ENCODE measurements at places on chromosomes 11 and 22.

GRCh38 chr11:103940551-103940950 lies 95.9 kb upstream of the DDI1 start:
- H3K36me3 ChIP-seq = no peaks in the 10 kb centered on the region
- H3K27ac ChIP-seq = no peak overlapping the region
- no peak for DNase-seq
- no peak overlapping the region for H3K4me3 ChIP-seq

DNA sequence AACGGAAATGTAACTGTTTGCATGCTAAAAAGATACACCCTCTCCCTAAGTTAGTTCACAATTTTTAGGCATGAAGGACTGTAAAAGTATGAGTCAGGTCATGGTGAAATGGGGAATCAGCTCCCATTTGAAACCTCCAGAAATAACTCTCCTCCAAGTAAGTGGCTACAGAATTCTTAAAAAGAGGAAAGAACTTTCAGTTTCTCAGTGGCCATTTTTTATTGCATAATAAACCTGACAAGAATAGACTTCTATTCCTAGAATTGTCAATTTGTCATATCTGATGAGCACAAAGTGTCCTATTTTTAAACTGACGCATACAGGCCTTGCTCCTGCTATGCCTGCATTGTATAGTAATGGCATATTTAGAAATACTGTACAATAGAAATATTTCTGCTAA lies 612.2 kb downstream of the CNTN5 start:
- H3K27ac ChIP-seq = no peak overlapping the region
- H3K27me3 ChIP-seq = no peaks in the 10 kb centered on the region

GRCh38 chr11:106397787-106398501 lies 320.5 kb downstream of the AASDHPPT start:
- no peaks in the 10 kb centered on the region for H3K36me3 ChIP-seq
- DNase-seq = no peak
- no peaks in the 10 kb centered on the region for H3K27me3 ChIP-seq

GRCh38 chr11:35305670-35306382 lies 113.5 kb downstream of the SLC1A2 start:
- no peak overlapping the region for H3K4me3 ChIP-seq
- H3K27me3 ChIP-seq = no peaks in the 10 kb centered on the region
- peaks cover 16% of the 10 kb centered on the region for H3K4me1 ChIP-seq
- no peak overlapping the region for H3K27ac ChIP-seq
- no peak for DNase-seq

DNA sequence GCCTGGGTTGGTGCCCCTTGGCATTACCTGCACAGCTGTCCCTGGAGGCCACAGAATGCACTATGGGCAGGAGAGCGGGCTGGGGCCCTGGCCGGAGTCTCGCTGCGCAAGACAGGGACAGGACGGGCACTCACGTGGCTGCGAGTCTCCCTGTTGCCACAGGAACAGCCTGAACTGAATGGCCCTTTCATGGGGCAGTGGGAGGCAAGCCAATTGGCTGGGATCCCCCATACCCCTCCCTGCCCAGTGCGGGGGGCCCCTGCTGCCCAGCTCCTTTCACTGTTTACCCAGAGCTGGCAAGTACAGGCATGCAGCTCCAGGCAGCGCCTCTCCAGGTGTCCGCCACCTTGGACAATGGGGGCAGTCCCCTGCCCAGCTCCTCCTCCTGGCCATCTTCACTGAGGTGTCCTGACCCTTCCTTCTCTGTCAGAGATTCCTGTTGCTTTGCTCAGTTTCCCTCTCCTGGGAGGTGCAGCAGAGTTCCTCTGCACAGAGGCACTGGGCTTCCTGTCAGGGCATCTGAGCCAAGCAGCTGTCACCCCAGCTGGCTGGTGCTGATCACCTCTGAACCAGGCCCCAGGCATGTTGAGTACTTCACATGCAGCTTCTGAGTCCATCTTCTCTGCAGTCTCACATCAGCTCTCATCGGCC lies 5.2 kb downstream of the USP2 start:
- no peaks in the 10 kb centered on the region for H3K36me3 ChIP-seq
- H3K4me1 ChIP-seq = peaks cover 76% of the 10 kb centered on the region
- peak overlapping the region; percentile 93 for H3K27ac ChIP-seq
- H3K27me3 ChIP-seq = no peaks in the 10 kb centered on the region
- peak overlapping the region; percentile 16 for H3K4me3 ChIP-seq

- H3K4me3 ChIP-seq = no peak overlapping the region
- no peaks in the 10 kb centered on the region for H3K4me1 ChIP-seq
- H3K27ac ChIP-seq = no peak overlapping the region
- no peaks in the 10 kb centered on the region for H3K36me3 ChIP-seq
- DNase-seq = no peak
These were observed 48.0 kb downstream of the ME3 start for GRCh38 chr11:86624366-86624765.

GRCh38 chr11:122656073-122656630 lies 630 bp downstream of the UBASH3B start:
- peak; percentile 23 for DNase-seq
- H3K4me3 ChIP-seq = peak overlapping the region; percentile 80
- no peaks in the 10 kb centered on the region for H3K36me3 ChIP-seq

- no peaks in the 10 kb centered on the region for H3K27me3 ChIP-seq
- DNase-seq = no peak
- peak overlapping the region; percentile 15 for H3K4me3 ChIP-seq
- H3K4me1 ChIP-seq = peaks cover 29% of the 10 kb centered on the region
These were observed 2.9 kb downstream of the PLAAT3 start for GRCh38 chr11:63611395-63611747.

DNA sequence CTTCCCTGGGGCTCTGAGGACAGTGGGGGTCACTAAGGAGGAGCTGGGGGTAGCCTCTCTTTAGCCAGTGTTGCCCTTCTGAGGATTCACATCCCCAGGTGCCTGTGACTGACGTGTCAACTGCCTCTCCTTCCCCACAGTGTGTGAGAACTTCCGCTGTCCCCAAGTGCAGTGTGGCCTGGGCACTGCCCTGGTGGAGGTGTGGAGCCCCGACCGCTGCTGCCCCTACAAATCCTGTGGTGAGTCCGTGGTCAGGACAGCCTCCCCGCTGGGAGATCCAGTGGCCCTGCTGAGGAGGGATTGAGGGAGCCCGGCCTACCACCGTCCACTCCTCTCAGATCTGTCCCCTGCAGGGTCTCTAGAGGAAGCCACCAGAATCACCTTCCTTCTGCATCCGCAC lies 81.1 kb upstream of the MYOD1 start:
- no peak for DNase-seq
- no peaks in the 10 kb centered on the region for H3K36me3 ChIP-seq
- H3K27ac ChIP-seq = no peak overlapping the region
- no peaks in the 10 kb centered on the region for H3K27me3 ChIP-seq

- peaks cover 67% of the 10 kb centered on the region for H3K36me3 ChIP-seq
- no peak overlapping the region for H3K4me3 ChIP-seq
- no peak for DNase-seq
- no peaks in the 10 kb centered on the region for H3K27me3 ChIP-seq
- H3K4me1 ChIP-seq = no peaks in the 10 kb centered on the region
These were observed 6.0 kb upstream of the UCP3 start for GRCh38 chr11:74014880-74015279.

GRCh38 chr11:35288309-35288708 lies 131.0 kb downstream of the SLC1A2 start:
- H3K36me3 ChIP-seq = no peaks in the 10 kb centered on the region
- H3K27ac ChIP-seq = no peak overlapping the region
- no peak overlapping the region for H3K4me3 ChIP-seq

DNA sequence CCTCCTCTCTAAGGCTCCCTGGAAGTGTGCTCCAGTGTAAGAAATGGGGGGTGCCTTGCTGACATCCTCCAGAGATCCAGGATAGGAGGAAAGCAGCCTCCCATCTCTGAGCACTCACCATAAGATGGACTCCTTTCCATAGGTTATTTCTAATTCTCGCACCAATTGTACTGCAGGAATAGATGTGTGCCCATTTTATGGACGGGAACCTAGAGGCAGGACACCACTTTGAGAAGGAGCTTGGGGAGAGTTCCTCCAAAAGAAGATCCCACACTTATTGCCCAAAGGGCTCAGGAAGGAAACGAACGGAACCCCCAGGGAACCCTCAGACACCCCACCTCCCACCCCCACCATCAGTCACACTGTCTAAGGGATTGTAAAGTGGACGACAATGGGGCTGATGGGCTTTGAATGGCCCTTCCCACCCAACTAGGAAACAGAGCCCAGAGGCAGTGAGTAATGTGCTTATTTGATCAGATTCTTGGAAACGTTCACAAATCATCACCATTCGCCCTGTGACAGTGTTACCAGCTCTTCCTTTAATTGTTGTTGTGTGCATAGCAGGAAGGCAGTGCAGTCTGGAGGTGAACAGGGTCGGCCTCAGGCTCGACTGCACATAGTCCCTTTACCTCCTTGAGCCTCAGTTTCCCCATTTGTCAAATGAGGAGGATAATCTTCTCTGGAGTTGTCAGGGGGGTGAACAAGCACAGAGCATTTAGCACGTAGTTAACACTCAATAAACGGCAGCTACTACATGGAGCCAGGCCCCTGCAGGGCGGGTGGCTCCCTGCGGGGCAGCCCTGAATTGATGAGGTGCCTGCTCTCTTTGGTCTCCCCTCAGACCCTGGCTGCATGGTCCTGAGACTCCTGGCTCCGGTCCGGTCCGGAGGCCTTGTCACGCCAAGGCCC lies 8.4 kb upstream of the MN1 start:
- peaks cover 16% of the 10 kb centered on the region for H3K4me1 ChIP-seq
- H3K27ac ChIP-seq = no peak overlapping the region
- no peaks in the 10 kb centered on the region for H3K27me3 ChIP-seq
- no peak overlapping the region for H3K4me3 ChIP-seq
- no peak for DNase-seq

DNA sequence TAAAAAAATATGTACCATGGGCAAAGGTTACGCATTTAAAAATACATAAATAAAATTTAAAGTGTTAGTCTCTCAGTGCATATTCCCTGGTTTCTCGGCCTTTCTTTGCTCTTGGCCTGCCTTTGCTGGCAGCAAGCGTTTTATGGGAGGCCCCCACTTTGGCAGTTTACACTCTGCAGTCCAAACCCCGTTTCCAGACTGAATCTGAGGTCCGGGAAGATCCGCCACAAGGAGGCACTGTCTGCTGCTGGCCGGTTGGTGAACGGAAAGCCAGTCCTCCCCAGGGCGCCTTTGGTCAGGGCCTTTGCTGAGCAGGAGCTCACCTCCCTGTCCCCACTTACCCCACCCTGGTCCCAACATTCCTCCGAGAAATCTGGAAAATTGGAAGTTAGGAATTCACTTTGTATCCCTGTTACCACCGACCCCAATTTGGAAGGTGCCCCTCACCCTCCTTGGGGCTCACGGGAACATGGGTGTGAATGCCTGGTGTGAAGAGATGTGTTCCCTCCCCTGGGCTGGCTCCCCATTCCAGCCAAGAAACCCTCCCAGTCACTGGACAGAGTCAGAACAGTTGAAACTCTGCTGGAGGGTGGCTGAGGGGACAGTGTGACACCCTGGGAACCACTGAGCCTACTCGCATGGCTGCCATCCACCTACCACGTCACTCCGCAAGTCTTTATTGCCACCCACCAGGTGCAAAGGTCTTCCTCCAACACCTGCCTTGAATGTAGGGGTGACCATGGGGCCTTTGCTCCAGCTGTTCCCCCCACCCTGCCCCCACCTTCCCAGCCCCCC lies 9.4 kb upstream of the SF1 start:
- no peaks in the 10 kb centered on the region for H3K36me3 ChIP-seq
- no peak overlapping the region for H3K4me3 ChIP-seq
- H3K27ac ChIP-seq = no peak overlapping the region
- peak; percentile 51 for DNase-seq
- no peaks in the 10 kb centered on the region for H3K27me3 ChIP-seq

DNA sequence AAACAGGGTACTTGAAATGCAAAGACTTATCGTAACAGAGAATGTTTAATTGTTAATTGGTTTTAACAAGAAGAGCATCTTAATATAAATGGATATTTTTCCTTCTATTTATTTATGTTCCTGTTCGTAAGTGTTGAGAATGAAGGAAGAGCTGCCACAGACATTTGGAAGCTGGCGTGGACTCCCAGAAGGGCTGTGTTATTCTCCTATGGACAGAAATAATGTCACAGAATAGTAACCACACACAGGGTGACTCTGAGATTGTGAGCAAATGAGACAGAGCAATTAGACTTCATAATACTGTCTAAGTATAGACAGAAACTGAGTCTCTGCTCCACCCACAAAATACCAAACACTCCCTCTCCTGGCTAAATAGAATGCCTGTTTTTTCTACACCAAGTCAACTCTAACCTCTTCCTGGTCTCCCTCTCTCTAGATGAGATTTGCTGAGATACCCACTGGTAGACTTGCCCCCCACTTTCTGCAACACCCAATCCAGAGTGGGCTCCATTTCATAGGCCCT lies 6.1 kb downstream of the APOL3 start:
- H3K27me3 ChIP-seq = no peaks in the 10 kb centered on the region
- no peaks in the 10 kb centered on the region for H3K4me1 ChIP-seq
- DNase-seq = no peak
- H3K27ac ChIP-seq = peak overlapping the region; percentile 96
- H3K4me3 ChIP-seq = no peak overlapping the region

GRCh38 chr11:44260081-44260480 lies 49.9 kb downstream of the ALX4 start:
- no peak overlapping the region for H3K27ac ChIP-seq
- H3K4me1 ChIP-seq = peaks cover 6% of the 10 kb centered on the region
- no peak for DNase-seq
- H3K4me3 ChIP-seq = no peak overlapping the region
- H3K27me3 ChIP-seq = no peaks in the 10 kb centered on the region

DNA sequence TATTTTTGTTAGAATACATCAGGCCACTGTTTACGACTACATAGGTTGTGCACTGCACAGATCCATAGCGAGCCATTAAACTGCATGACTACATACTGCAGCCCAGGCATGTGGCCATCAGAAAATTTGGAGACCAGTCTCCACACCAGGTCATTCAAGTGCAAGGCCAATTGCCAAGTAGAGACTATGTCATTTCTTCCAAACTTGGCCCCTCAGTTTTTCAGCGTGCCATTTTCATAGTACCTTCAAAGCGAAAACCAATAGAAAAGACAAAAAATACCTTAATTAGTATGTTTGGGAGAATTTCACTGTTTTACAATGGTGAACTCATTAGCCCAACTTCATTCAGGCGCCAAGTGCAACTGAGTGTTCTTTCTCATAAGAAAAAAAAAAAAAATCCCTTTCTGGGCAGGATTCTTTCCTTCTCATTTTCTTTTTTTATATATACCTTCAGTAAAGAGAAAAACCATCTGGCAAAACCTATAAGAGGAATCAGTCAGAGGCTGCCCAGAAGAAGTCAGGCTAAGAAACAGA lies 30.4 kb downstream of the PAMR1 start:
- peaks cover 8% of the 10 kb centered on the region for H3K4me1 ChIP-seq
- H3K27ac ChIP-seq = no peak overlapping the region
- no peak for DNase-seq
- no peaks in the 10 kb centered on the region for H3K36me3 ChIP-seq
- H3K27me3 ChIP-seq = no peaks in the 10 kb centered on the region

GRCh38 chr11:44338026-44338425 lies 28.1 kb upstream of the ALX4 start:
- H3K4me1 ChIP-seq = no peaks in the 10 kb centered on the region
- no peaks in the 10 kb centered on the region for H3K27me3 ChIP-seq
- H3K36me3 ChIP-seq = no peaks in the 10 kb centered on the region
- no peak overlapping the region for H3K4me3 ChIP-seq

- H3K27ac ChIP-seq = peak overlapping the region; percentile 77
- H3K4me1 ChIP-seq = no peaks in the 10 kb centered on the region
- DNase-seq = peak; percentile 53
These were observed 21.9 kb downstream of the SUN2 start for GRCh38 chr22:38733724-38734381.

GRCh38 chr11:129308241-129308865 lies 67.3 kb upstream of the BARX2 start:
- no peaks in the 10 kb centered on the region for H3K27me3 ChIP-seq
- no peaks in the 10 kb centered on the region for H3K36me3 ChIP-seq
- no peak overlapping the region for H3K4me3 ChIP-seq

GRCh38 chr11:72969894-72970335 lies 155.7 kb downstream of the ATG16L2 start:
- no peaks in the 10 kb centered on the region for H3K36me3 ChIP-seq
- peaks cover 7% of the 10 kb centered on the region for H3K4me1 ChIP-seq
- no peaks in the 10 kb centered on the region for H3K27me3 ChIP-seq
- DNase-seq = no peak
- H3K27ac ChIP-seq = no peak overlapping the region
